Right cardiac atrium (tissue), 5 donors: ENCODE measurements at places on chromosomes 5 and 9. TPM values are rescaled to one million over a fixed set of nuclear protein-coding genes. Genes with fewer than 3 reads are reported as not detected.

- peak; percentile 99 for DNase-seq
Measured at GRCh38 chr9:127396808-127397645, at the start of gene SLC2A8. SLC2A8 (plus strand) TSS chr9:127397169; CDS start chr9:127397231, 62 bp downstream.

DNA sequence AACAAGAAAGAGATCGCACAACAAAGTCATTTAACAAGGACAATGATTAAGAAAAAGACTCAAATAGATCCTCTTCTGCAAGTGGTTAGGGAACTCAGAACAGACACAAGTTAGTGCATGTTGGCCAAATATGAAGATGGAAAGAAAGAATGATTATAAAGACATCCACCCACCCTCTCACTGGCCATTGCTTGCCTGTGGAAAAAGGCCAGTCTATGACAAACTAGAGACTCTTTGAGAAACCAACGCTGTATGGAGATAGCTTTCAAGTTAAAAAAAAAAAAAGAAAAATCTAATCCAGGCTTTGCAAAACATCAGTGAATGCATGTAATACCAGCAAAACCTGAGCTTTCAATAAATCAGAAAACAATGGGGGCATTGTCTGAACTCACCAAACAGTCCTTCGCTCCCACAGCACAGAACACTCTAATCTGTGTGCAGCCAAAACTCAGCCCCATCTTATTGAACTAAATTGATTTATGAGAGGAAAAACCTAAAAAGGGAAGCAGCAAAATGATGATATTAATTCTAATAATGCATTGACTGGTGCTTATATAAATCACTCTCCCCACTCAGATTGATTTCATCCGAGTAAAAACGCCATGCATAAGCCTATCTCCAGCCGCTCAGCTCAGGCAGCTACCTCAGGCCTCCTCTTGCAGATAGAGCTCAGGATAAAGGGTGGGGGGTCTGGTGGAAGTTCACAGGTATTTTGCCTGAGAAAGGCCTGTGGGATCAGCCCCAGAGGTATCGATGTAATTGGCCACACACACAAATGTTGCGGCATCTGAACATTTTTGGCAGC is 547.1 kb downstream of the CCDC171 start:
- no peak for DNase-seq

Gene SLC44A1
- 16.6 TPM for total RNA-seq

DNA sequence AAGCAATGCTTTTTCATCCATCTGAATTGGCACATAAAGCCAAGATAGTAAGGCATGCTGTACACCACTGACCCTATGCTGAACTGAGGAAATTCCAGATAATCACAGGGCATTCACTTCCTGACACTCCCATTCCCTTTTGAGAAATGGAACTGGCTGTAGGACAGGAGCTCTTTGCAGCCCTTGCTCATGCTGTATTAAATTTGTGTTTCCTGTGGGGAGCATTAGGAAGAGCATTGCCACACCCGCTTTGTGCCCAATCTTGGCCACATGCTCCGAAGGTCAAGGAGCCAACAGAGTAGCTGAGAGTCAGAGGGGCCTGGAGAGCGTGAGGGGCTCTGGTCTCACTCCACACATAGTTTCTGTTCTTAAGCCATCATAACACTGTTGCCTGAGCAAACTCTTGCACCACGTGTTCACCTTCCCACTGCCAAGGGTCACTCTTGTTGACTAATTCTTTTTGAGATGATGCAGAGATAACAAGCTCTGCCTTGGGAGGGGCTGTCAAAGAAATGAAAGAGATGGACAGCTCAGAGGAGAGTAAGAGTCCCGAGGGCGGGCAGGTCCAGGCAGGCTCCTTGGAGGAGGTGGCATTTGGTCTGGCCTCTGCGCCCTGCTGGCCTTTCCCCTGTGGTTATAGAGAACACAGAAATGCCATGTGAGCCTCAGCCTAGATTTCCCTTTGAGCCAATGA is 31.7 kb upstream of the ARAP3 start:
- DNase-seq, result no peak

Gene SH3TC2
- 12.4 TPM for total RNA-seq

DNA sequence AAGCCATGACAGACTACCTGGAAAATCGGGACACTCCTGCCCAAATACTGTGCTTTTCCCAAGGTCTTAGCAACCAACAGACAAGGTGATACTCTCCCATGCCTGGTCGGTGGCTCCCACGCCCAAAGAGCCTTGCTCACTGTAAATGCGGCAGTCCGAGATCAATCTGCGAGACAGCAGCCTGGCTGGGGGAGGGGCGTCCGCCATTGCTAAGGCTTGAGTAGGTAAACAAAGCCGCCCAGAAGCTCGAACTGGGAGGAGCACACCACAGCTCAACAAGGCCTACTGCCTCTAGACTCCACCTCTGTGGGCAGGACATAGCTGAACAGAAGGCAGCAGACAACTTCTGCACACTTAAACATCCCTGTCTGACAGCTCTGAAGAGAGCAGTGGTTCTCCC is 272.1 kb upstream of the CCNG1 start:
- DNase-seq, result no peak

- no peak for DNase-seq
Measured at GRCh38 chr5:40436535-40437237, 243.0 kb upstream of the PTGER4 start.

Gene GRM6
- not detected for total RNA-seq

Gene IL13
- total RNA-seq, result not detected

Gene SLCO6A1
- total RNA-seq, result not detected

DNA sequence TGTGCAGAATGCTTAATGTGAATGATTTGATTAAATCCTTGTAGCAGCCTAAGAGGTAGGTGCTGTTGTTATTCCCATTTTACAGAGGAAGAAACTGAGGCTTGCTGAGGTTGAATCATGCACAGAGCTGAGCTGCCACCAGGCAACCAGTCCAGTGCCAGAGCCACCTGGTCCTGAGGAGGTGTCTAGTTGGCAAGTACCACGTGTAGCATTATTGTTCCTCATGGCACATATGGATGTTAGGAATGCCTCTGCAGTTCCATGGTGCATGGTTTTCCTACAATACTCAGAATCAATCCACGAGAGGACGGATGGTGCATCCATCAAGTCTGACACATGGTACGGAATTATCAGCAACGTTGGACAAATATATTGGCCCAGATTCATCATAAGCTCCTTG is 8.9 kb downstream of the UBE2QL1 start:
- DNase-seq, result no peak

GRCh38 chr9:91844190-91844589 is 105.8 kb downstream of the ROR2 start:
- peak; percentile 78 for DNase-seq

DNA sequence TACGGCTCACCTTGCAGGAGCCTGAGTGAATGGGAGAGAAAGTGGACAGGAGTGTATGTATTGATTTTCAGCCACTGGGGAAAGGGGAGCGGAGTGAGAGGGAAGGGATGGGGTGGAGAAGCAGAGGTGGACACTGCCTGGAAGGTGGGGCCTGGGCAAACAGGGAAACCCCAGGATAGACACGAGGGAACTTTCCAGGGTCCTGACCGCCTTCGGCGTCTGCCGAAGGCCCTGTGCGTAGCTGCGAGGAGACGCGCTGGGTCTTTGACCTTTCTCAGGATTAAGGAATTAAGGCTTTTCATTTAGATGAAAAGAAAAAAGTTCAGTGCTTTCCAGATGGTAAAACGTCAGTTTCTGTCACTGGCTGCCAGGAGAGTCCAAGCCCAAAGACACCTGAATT is 134.6 kb upstream of the RAPGEF1 start:
- no peak for DNase-seq

GRCh38 chr9:115165233-115165632 is 47.3 kb upstream of the TNC start:
- no peak for DNase-seq

Gene CDK5RAP2
- 46.3 TPM for total RNA-seq

Gene CBY3
- total RNA-seq, result not detected

Gene CARD9
- 2.1 TPM for total RNA-seq

Gene FLT4
- total RNA-seq, result 3.3 TPM

Gene PCDHA1
- total RNA-seq, result not detected

Gene IFNA13
- total RNA-seq, result not detected

Gene NUTM2F
- not detected for total RNA-seq

Gene TMEM267
- 8.8 TPM for total RNA-seq

DNA sequence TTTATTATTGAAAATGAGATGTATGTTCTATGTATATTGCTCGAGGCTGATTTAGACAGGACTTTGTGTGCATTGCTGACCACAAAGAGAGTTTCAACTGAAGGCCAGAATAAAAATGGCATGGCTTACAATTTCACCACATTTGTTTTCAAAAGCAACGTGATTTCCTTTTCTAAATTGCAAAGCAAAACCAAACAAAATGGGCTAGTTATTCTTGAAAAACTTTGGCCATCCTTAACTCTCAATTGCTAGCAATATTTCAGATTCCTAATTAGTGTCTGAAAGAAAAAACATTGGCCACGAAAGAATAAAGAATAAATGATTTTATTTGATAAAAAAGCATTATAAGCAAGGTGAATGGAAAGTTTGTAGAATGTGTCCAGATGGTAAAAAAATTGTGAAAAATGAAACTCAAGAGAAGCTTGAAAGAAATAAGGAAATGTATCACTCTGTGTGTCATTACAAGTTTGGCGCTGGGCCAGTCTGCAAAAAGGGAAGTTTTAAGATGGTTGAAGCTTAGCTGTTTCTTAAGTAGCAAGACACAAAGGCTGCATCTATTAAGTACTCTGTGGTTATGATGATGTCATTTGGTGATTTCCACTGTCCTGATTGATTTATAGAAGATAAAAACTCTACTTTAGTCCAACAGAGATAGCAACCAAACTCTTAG is 89.2 kb upstream of the PRLR start:
- DNase-seq, result peak; percentile 80

GRCh38 chr5:160702934-160703333 is 149.1 kb downstream of the ATP10B start:
- no peak for DNase-seq

DNA sequence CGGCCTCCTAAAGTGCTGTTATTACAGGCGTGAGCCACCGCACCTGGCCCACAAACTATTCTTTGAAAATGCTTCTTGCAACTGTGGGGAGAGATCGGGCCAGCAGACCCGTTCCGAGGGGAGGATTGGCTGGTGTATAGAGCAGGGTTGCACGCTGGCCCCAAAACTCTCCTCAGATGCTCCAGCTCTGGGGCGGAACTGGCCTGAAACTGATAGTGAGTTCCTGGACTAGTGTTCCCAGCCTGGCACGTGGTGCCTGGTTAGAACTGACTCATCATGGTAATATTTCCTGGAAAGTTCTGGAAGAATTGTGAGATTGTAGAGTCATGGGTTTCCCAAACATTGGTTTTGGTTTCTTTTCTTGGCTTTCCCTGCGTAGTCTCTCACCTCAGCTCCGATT is 120.5 kb downstream of the FBXL7 start:
- peak; percentile 73 for DNase-seq

Gene PCDHA9
- total RNA-seq, result not detected

DNA sequence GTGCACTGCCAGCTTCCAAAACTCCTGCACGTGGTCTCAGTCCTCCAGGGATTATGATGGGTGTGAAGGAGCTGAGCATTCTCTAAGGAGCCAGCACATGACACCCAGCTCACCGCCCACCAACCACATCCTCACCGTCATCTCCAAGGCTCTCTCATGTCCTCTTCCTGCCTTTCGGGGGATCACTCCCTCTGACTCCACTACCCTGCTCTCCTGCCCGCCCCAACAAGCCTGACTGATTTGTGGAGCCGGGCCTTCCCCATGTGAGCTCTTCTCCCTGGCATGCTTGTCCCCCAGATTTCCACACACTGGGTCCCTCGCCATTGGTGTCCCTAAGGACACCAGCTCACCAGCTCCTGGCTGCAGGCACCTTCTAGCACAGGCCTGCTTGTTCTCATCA is 1.9 kb downstream of the ABO start:
- DNase-seq, result no peak

Gene IFNA2
- not detected for total RNA-seq

- no peak for DNase-seq
Measured at GRCh38 chr5:108367679-108368334, 14.1 kb downstream of the FBXL17 start.

DNA sequence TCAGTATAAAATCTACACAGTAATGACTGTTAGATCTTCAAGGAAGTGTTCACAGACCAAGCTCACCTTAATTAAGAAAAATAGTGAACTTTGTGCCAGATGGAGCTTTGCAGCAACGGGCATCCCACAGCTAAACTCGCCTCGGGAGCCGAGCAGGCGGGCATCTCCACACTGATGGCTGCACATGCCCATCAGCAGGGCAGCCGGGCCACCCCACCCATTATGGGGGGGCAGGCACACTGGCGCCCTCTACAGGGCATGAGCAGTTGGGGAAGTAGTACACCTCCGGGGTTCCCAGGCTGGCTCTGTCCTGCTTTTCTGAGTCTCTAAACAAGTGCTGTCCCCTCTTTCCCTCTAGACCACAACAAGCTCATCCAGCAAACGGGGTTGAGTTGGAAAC is 21.6 kb downstream of the ANKS6 start:
- no peak for DNase-seq

GRCh38 chr5:168353216-168353957 is 61.9 kb downstream of the WWC1 start:
- no peak for DNase-seq

DNA sequence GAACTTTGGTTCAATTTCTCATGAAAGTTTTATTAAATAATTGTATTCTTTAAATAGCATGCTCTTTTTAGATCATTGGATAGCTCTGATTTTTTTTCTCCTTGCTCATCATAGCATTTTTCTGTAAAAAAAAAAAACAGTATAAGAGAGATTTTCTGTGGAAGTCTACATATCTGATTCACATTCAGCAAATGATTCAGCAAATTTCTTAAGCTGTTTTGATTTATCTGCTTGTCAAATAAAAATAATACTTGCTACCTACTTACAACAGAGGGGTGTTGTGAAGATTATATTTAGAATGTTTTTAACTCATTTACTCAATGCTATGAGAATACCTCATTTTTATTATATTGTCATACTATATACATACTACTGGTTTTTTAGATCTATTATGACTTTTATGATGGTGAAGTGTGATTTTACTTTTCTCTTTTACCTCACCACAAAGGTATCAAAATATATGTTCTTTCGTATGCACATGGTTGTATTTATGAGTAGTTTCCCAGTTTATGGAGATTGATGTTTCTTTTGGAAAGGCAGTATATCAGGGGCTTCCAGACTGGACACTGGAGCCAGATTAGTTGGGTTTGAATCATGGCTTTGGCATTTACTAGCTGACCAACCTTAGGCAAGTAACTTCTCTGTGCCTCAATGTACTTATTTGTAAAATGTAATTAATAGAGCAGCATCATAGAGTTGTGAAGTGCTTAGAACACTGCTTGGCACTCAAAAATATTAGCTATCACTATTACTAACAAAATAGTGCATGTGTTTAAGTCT is 25.5 kb downstream of the TNPO1 start:
- no peak for DNase-seq

Gene LHX2
- total RNA-seq, result 0.17 TPM

Gene OSMR
- total RNA-seq, result 24.0 TPM

GRCh38 chr9:88680041-88680440 is 145.1 kb downstream of the NXNL2 start:
- no peak for DNase-seq
